Kidney (tissue), 22 donors: ENCODE measurements at places on chromosomes 13 and 19.

DNA sequence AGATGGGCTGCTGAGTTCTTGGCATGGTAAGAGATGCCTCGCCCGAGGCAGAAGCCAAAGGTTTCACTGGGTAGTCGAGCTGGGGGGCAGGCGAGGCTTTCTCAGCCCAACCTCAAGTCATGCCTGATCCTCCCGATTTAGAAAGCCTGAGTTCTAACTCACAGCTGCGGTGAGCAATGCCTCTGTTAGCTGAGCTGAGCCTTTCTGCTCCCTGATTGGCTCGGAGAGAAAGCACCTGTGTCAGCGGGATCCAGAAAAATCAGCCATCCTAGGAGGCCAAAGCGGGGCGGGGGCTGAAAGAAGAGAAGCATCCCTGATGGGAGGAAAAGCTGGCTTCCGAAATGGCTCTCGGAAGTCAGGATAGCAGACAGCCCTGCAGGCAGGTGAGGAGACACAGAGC lies 44.7 kb downstream of the CACNA1A start:
- DNase-seq: no peak

GRCh38 chr19:33630880-33631608 lies 9.3 kb downstream of the CHST8 start:
- DNase-seq: no peak

DNA sequence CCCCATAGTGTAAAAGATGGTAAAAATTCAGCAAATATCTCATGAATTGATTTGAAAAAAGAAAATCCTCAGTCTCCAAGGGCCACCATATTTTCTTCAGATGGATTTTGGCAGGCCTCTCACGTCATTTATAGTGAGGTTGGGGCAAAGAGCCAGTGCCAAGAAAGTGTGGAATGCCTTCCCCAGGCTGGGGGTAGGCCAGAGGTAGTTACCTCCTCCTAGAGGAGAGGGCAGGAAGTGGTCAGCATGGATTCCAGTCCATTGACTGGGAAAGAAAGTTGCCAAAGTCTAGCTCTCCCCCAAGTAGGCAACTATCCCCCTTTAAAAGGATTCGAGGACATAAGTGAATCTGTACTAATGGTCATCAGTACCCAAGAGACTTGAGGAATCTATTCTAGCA lies 68.4 kb upstream of the KCTD4 start:
- DNase-seq: no peak

DNA sequence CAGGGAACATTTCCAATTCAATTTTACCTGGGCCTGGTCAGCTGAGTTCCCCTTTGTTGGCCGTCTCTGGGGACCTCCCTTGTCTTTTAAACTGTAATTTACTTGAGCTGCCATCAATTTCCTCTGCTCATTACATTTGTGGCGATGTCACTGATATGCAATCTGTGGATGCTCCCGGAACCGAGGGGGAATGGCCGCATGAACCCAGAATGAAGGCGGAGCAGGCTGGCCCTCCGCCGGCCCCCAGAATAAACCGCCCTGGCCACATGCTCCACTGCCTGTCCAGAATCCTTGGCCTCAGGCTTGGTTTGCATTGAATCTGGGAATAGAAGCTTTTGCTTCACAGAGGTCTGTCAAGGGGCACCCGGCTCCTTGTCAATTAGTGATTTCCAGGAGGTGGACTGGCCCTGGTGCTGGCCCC lies 276.8 kb downstream of the TEX29 start:
- peak; percentile 35 for DNase-seq

- DNase-seq: no peak
These were observed 223.6 kb downstream of the RGCC start for GRCh38 chr13:41680900-41681299.

- DNase-seq: no peak
These were observed 3.4 kb downstream of the FNDC3A start for GRCh38 chr13:48978942-48979601.

GRCh38 chr19:55321466-55322137 lies 3.5 kb downstream of the TMEM150B start:
- DNase-seq: no peak

DNA sequence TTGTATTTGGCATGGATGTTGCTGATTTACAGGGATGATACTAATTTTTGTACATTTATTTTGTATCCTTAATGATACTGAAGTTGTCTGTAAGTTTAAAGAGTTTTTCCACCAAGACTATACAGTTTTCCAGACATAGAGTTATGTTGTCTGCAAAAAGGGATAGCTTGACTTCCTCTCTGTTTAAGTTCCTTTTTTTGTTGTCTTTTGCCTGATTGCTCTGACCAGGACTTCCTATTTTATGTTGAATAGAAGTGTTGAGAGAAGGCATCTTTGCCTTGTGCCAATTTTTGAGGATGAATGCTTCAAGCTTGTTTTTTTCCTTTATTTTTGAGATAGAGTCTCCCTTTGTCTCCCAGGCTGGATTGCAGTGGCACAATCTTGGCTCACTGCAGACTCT lies 36.8 kb upstream of the ZNF681 start:
- DNase-seq: no peak

GRCh38 chr19:50660088-50660366 lies 10.8 kb downstream of the C19orf81 start:
- peak; percentile 14 for DNase-seq

- no peak for DNase-seq
These were observed 42.8 kb downstream of the TRPM4 start for GRCh38 chr19:49200238-49200862.

DNA sequence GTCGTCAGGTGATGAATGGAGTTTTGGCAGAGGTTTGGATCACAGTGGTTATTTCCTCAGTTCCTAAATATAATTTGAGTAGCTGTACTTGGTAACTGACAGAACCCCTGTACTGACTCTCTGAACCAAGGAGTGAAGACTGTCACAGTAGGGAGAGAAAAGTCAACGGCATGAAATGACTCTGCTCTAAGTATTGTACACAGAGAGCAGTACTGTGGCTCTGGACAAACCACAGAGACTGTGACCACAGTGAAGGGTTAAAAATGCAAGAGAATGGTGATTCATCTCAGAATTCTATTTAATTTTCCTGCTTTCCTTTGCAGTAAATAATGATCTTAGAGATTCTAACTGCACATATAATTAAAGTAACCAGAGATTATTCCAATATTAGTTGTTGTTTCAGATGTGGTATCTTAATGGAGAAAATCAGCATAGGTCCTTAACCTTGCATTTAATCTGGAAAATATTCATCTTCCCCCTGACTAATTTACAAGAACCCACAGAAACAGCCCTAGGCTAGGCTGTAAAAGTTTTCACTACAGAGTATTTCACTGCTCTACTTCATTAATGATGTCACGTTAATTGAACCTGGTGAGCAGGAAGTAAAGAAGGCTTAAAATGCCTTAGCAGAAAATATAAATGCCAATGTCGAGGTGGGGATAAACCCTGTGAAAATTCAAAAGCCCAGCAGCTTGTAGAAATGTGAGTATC lies 221.9 kb downstream of the LIG4 start:
- DNase-seq: peak; percentile 51

GRCh38 chr13:75869981-75870380 lies 233.9 kb downstream of the LMO7 start:
- no peak for DNase-seq
